ENCODE measurements at places on chromosomes 6 and 20. TPM values are rescaled to one million over a fixed set of nuclear protein-coding genes. Genes with fewer than 3 reads are reported as not detected.

- H3K4me1 ChIP-seq = no peaks in the 10 kb centered on the region
- H3K27ac ChIP-seq = no peak overlapping the region
- H3K27me3 ChIP-seq = no peaks in the 10 kb centered on the region
- no peak for DNase-seq
These were observed 149.5 kb downstream of the PHACTR3 start for GRCh38 chr20:59753836-59754235.

Gene TTLL9
- total RNA-seq = not detected

DNA sequence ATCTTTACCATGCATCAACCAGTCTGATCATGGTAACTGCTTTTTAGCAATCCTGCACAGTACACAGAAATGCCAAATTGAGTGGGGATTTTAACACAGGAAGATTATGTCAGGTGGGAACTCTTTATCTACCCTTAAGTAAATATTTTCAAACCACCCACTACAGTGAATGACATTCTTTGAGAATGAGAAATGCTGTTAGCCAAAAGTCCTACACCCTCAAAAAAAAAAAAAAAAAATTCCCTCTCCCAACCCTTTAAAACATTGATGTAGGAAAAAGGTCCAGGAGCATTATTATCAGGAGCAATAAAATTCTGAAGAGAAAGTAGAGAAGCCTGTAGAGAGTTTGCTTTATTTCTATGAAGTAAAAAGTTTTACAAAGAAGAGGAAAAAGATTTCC is 307.2 kb upstream of the THEMIS start:
- H3K4me3 ChIP-seq = no peak overlapping the region
- DNase-seq = peak; percentile 49
- H3K4me1 ChIP-seq = peaks cover 5% of the 10 kb centered on the region
- H3K27me3 ChIP-seq = no peaks in the 10 kb centered on the region

GRCh38 chr6:46042355-46042999 is 26.8 kb upstream of the CLIC5 start:
- H3K4me3 ChIP-seq = no peak overlapping the region
- no peaks in the 10 kb centered on the region for H3K27me3 ChIP-seq
- DNase-seq = peak; percentile 11
- no peak overlapping the region for H3K27ac ChIP-seq
- no peaks in the 10 kb centered on the region for H3K4me1 ChIP-seq
- H3K36me3 ChIP-seq = no peaks in the 10 kb centered on the region

Gene CHD6
- total RNA-seq = 31.7 TPM

DNA sequence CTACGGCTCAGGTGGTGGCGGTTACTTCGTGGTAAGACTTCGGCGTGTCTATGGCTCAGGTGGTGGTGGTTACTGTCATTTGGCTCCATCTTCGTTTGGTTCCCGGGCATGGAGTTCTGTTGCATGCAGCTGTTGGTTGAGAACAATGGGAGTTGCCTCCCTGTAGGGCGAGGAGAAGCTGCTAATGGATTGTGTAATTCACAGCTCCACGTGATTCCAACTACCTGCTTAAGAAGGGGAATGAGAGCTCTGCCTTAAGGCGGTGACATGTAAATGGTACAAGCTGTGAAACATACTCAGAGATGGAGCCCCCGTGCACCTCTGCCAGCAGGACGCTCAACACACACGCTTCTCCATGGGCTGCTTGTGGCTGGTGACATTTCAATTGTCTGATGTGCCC is 12.4 kb upstream of the DACT2 start:
- no peak overlapping the region for H3K4me3 ChIP-seq
- no peak overlapping the region for H3K27ac ChIP-seq
- no peak for DNase-seq
- no peaks in the 10 kb centered on the region for H3K36me3 ChIP-seq
